ENCODE measurements at places on chromosomes 13 and 19. TPM values are rescaled to one million over a fixed set of nuclear protein-coding genes. Genes with fewer than 3 reads are reported as not detected.

The SLC25A41 gene
- total RNA-seq, result not detected

The F2RL3 gene
- total RNA-seq, result 79.1 TPM

The LAIR1 gene
- not detected for total RNA-seq

The LILRA6 gene
- total RNA-seq, result not detected

The DMAC2 gene
- 50.2 TPM for total RNA-seq

The HRC gene
- not detected for total RNA-seq

The ZNF526 gene
- total RNA-seq, result 6.2 TPM

Data from glomerular endothelial cell (primary cell).